ENCODE measurements at places on chromosomes 1 and 21.

- no peak for DNase-seq
These were observed 21.9 kb downstream of the IL23R start for GRCh38 chr1:67188137-67188536.

DNA sequence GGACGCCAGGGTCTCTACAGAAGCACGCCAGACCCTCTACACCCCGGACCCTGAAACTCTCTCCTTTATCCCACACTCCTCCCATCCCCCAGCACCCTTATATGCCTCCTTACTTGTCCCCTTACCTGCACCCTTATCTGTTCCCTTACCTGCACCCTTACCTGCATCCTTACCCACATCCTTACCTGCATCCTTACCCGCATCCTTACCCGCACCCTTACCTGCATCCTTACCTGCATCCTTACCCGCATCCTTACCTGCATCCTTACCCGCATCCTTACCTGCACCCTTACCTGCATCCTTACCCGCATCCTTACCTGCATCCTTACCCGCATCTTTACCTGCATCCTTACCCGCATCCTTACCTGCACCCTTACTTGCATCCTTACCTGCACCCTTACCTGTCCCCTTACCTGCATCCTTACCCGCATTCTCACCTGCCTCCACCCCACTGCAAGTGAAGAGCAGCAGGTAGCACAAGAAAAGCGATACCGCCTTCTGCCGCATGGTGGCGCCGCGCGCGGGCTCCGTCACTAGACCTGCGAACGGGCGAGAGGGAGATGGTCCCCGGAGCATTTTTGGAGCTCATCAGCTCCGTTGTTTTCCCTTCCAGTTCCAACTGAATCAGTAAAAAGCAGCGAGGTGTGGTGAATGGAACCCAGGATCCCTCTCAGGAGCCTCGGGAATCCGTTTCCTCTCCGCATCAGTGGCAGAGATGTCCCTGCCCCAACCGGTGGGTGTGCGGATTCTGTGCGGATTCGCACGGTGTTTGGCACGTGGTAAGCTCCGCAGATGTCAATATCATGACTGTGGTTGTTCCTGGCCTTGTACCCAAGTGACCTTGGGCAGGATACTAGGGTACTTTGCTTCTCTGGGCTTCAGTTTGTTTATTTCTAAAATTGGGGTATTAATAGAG, 2.9 kb downstream of the IFI6 start:
- peak; percentile 51 for DNase-seq

GRCh38 chr1:11790880-11791715, 14.7 kb downstream of the MTHFR start:
- DNase-seq = peak; percentile 90

DNA sequence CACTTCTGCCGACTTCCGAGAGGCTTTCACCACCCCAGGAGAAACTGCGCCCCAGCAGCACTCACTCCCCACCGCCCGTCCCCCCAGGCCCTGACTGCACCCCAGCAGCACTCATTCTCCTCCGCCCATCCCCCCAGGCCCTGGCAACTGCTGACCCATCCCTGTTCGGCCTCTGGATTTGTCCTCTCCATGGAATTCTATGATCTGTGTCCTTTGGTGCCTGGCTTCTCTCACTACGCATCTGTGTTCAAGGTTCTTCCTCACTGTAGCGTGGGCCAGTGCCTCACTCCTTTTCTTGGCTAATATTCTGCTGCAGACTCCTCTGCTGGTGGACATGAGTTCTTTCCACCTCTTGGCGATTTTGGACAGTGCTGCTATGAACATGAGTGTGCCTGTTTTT, 121.8 kb upstream of the ARHGEF16 start:
- DNase-seq = no peak

- DNase-seq = no peak
These were observed 31.1 kb upstream of the CYP4B1 start for GRCh38 chr1:46767649-46768282.

- DNase-seq = peak; percentile 79
These were observed 47.8 kb upstream of the ECE1 start for GRCh38 chr1:21337928-21338572.
